ENCODE measurements at places on chromosomes 6 and 20. TPM values are rescaled to one million over a fixed set of nuclear protein-coding genes. Genes with fewer than 3 reads are reported as not detected.

DNA sequence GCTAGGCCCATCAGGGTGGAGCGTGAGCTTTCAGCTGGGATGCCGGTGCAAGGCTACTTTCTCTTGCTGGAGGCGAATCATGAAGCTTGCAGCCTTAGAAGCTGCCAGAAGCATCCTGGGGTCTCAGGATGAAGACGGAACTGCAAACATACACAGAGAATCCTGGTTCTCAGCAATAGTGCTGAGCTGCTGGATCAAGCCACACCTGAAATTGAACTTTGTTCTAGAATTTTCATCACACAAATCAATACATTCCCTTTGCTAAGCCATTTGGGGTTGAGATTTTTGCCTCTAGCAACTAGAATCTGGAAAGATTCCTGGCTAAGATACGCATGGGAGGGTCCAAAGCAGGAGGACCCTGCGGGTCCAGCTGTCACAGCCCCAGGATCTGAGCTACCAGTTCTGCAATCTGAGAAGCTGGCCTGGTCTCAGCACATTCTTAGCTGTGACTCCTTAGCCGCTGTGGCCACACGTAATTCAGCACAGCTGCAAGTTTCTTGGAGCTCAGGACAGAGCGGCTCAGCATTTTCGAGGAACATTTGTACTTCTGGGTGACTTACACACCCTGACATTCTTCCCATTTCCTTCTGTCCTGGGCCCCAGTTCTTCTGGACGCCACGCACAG is 6.6 kb upstream of the ARFGAP1 start:
- DNase-seq, result no peak

RNF182 gene
- total RNA-seq, result not detected

WFDC12 gene
- not detected for total RNA-seq

DEFB132 gene
- not detected for total RNA-seq

DNA sequence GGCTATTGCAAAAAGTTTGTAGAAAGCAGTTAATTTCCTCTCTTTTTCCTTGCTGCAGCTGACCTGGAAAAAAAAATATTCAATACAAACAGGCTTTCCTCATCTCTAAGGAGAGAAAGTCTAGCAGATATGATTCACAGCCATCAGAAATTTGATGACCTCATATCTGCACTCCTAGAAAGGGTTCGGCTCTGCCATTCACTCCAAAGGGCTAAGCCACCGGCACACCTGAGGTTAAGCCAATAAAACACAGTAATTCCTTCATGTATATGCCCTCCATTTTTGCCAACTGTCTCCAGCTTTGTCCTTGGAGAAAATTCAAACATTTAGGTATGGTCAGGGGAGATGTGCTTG is 18.7 kb upstream of the LY86 start:
- peak; percentile 25 for DNase-seq

FBXO9 gene
- 54.4 TPM for total RNA-seq

- DNase-seq, result no peak
Measured at GRCh38 chr20:47466213-47466612, 35.5 kb upstream of the NCOA3 start.
